ENCODE measurements at places on chromosomes 2 and 18.

DNA sequence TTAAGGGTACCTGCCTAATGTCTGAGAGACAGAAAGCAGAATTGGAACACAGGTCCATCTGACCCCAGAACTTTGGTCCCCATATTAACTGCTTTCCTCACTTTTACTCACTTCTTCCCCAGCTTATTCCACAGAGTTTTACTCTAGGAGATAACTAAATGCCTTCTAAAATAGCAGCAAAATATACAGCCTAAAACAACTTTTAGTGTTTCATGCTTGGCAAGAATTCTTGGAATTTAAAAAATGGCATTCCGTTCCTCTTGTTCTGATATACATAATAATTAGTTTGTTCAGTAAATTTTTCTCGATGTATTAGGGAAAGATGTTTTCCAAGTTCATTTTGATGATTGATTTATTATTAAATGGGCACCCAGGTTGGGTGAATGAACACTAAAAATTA lies 151.9 kb downstream of the FHOD3 start:
- no peak for DNase-seq

DNA sequence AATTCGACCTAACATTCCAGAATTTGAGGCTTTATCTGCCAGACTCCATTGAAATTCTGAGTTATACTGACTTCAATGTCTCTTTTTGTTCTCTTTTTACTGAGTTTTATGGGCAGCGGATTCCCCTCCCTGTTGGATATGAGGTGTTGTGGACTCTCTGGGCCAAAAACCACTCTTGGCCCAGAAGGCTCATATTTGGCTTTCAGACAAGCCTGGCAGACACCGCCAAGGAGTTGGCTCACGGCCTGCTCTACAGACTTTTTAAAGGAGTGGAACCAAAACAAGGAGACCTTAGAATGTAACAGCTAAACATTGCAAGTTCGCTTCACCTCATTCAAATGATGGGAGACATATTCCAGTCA lies 206.4 kb upstream of the NCKAP5 start:
- DNase-seq: no peak

DNA sequence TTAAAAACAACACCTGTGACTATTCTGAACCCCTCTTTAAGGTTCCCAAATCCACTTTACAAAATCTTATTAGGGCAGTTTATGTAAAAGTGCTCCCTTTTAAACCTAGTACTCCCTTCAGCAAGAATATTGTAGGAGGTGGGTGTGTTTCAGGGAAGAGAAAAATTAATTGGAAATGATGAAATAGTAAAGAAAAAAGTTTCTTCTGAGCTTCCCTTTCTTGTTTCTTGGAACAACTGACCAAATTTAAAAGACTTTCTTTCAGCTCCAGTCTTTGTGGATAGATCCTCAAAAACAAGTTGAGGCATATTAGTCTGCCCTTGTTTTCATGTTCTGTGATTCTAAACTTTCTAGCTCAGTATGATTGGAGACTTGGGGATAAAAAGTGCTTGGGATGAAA lies 3.0 kb downstream of the VWA3B start:
- DNase-seq: no peak

- no peak for DNase-seq
These were observed 120.9 kb upstream of the CDC42EP3 start for GRCh38 chr2:37792366-37792765.

DNA sequence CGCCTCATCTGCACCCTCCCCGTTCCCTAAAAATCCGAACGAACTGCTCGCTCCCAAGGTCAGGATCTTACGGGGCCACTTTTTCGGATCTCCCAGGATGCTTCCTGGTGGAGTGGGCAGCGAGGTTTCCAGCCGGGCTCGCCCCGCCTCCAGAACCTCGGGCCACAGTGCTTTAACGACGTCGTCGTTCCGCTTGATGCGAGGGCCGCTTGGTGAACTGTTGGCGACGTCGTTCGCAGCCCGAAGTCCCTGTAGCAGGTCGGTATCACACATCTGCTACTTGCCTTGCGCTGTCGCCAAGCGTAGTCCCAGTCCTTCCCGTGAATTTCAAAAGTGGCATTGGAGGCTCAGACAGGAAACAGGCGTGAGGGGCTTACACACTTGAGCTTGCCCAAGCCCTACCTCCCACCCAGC lies 15.3 kb downstream of the EVX2 start:
- no peak for DNase-seq

DNA sequence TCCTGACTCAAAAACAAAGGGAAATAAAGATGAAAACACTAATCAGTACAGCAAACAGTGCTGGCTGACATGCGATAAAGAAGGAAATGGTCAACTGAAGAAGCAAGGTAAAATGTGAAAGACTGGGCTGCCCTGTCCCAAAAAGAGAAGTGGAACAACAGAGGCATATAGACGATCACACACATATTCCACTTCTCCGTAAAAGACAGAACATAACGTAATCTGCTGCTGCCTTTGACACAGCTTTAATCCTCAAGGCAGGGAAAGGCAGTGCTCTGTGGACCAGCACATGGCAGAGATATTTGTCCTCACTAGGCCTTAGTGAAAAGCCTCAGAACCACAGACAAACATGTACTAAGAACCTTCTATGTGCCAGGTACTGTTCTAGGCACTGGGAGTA lies 24.3 kb upstream of the REL start:
- no peak for DNase-seq

- no peak for DNase-seq
These were observed 89.4 kb upstream of the PXDN start for GRCh38 chr2:1833726-1834125.

GRCh38 chr2:214574084-214574781 lies 163.4 kb downstream of the VWC2L start:
- no peak for DNase-seq

DNA sequence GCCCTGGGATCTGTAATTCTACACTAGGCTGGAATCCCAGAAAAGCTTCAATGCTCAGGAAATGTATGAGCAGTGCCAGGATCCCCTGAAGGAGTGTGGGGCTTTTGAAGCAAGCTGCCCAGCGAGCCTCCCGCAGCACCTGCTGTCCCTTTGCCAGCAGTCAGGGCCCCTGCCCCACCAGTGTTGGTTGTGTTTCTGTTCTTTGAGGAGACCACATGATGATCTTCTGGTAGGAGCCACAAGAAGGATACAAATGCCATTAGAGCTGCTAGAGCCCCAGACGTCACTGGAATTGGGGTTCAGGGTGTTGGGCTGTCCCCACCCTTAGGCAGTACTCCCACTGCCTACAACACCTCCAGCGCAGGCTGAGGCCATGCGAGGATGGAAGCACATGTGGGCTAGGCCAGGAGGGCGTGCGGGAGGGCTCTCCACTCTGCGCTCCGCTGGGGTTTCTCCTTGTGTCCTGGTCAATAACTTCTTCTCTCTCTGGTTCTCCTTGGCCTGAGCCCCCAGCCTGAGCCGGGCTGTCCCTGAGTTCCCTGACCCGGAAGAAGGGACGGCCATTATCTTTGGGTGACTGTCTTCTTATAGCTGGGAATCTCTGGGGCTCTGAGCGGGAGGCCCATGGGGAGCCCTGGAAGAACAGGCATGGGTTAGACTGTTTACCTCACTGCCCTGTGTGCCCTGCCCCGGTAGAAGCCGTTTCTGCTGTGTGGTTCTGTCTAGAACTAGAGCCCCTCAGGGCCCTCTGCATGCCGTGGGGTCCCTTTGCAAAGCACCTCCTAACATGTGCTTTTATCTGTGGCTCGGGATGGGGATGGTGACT lies 73.9 kb downstream of the LRRFIP1 start:
- no peak for DNase-seq

DNA sequence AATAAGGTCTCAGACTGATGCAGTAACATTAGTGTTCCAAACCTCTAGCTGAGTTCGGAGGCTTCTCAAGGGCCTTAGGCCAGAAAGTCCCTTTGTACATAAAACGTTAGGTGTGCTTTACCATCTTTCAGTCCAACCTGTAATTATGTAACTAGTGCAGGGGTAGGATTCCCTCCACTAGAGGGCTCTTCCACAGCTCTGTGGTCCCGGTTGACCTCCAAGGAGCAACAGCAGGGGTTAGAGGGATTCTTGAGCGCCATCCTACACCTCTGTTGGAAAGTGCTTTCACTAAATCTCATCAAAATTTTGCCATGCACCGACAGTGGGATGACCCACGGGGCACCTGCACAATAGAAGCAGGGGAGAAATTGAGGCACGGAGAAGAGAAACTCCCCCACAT lies 155.8 kb upstream of the LRP1B start:
- DNase-seq: no peak
